ENCODE measurements at places on chromosomes 5 and 9.

GRCh38 chr5:28281351-28281750 is 1243.0 kb upstream of the CDH9 start:
- DNase-seq, result no peak

DNA sequence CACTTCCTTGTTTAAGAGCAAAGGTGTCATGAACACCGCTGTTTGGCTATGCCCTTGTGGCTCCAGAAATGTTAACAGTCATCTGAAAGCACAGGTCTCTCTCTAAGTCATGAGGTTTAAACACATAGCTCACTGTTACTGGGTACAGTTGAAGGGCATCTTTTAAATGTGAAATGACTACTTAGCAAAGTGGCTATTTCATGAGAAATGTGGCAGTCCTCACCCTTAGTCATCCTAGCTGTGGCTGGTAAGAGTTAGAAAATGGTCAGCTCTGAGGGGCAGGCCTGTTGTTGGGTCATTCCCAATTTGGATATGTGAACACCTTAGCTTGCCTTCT is 24.2 kb upstream of the TMEM171 start:
- no peak for DNase-seq

GRCh38 chr5:98770911-98771322 is 2.5 kb upstream of the RGMB start:
- no peak for DNase-seq

DNA sequence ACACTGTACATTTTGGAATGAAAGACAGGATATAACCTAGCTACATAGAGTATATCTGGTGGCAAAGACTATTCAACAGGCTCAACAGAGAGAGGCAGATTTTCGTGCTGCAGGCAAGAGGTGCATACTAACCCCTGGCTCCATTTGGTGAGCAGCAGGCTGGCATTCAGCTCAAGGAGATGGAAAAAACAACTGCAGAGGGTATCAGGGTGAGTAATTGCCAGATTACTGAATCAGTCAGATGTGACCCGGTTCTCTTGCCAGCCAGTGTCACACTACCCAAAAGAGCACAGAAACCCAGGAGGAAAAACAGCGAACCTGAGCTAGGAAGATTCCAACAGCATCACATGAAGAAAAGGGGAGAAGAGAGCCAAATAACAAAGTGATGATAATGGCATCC is 130.4 kb upstream of the PRLR start:
- no peak for DNase-seq

DNA sequence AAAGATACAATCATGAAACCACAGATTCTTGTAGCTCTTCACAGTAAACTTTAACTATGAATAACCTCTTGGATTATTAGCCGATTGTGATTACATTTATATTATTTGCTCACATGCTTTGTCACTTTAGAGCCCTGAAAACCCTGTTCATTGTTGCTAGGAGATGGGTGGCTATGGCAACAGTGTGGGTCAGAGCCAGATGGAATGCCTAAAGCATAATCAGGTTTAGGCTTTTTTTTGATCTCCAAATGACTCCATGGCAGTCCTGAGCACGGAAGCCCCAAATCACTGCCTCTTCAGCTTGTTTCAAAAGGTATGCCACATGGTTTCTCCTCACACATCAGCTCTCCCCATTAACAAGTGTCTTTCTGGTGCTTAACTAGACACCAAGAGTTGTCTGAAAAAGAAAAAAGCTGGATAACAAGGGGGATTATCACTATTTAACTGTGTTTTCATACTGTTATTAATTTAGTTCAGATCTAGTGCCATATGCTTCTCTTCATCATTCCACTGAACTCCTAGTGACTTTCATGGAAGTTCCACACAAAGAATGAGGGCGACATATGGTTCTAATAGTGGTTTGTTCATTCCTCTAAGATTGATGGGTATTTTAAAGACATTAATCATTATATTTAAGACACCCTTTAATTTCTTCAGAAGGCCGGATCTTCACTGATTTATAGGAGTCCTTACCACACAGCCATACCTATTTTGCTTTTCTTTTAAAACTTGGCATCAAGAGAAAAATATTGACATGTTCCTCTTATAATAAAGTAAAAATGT is 88.8 kb upstream of the PAM start:
- DNase-seq, result no peak

GRCh38 chr5:159838551-159839222 is 77.6 kb upstream of the ADRA1B start:
- no peak for DNase-seq

GRCh38 chr5:126104951-126105350 is 318.3 kb upstream of the GRAMD2B start:
- DNase-seq, result no peak

DNA sequence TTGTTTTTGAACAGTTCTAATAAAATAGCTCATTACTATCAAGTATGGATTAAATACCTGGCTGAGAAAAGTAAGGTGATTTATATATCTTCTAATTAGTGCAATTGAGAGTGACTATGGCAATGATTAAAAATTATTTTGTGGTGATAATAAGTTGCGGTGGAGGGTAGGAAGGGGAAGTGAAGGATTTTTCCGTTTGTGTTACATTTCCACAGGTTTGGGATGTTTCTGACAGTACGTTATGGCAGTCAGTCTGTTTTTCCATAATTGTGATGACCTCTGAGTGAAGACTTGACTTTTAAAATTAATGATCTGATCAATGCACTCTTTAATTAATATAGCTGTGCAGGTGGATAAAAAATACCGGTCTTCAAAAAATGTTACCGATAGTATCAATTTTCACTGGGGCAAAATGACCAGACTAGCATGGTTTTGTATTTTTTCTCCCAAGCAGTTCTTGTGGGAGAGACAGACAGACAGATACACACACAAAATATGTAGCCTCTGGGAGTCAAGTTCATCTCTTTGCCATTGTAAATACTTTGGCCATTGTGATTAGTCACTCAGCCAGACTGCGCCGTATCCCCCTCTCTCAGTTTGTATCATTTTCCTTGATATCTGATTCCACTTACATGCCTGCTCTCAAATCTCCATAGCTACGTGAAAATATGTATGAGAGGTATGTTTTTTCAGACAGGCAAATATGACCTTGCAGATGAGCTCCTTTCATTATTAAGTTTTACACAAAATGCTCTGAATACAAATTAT is 60.2 kb downstream of the ARHGAP26 start:
- no peak for DNase-seq

GRCh38 chr9:129420721-129421120 is 200.2 kb downstream of the C9orf50 start:
- DNase-seq, result no peak

GRCh38 chr9:79264511-79265355 is 307.0 kb upstream of the TLE4 start:
- DNase-seq, result no peak

DNA sequence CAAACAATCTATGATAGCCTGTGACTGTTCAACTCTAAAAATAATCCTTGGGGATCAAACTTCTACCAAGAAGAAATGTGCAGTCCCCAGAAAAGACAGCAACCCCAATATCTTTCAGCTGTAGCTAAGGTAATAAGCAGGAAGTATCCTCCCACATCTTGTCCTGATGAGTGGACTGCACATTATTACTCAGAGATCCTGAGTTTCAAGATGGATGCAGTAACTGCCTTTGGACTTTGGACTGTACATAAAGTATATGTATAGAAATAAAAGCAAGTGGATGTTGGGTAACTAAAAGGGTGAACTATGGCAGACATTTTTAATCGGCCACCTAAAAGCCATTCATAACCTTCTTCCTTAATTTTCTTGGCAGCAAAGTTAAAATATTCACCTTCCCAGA is 45.1 kb downstream of the SMIM23 start:
- no peak for DNase-seq

GRCh38 chr5:83331842-83332241 is 139.7 kb upstream of the VCAN start:
- no peak for DNase-seq

GRCh38 chr9:15271403-15271802 is 35.6 kb downstream of the TTC39B start:
- DNase-seq, result no peak

GRCh38 chr5:111280282-111280951 is 56.2 kb downstream of the CAMK4 start:
- DNase-seq, result no peak

DNA sequence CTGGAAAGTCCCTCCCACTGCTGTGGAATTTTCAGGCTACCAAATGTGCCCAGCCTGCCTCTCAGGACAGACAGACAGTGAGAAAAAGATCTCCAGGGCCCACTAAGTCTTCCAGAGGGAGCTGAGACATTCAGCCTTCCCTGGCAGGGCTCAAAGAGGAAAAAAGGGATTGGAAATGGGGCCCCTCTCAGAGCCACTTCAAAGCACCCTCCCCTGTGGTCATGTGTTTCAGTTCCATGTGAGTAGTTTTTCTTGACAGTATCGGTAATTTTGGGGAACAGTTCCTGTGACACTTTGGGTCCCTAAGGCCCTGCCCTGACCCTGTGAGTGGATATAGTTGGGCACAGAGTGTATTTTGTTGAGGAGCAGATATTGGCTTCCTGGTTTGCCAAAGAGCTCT is 25.0 kb downstream of the LARP1 start:
- no peak for DNase-seq

DNA sequence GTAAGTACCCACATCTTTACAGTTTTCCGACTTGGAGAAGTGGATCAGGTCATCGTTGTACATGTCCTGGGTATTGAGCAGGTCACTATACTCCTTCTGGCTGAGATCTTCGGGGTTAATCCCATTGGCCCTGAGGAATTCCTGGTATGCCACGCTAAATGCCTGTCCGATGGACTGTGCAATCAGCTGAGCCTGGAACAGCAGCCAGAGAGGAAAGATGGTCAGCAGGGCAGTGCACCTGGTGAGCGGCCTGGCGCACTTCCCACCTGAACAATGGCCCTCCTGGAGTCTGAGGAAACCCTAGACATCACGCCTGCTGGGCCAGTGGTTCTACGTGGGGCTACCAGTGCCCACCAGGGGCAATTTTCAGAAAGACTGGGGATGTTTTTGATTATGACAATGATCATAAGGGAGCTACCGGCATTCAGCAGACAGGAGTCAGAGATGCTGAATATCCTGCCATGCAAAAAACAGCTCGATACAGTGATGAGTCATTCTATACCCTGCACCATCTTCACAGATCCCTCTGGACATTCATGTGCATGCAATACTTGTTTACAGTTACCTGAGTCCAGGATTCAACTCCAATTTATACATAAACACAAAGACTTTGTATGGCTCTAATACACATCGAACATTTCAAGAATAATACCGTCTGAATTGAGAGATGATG is 127.2 kb downstream of the ENTREP1 start:
- no peak for DNase-seq

DNA sequence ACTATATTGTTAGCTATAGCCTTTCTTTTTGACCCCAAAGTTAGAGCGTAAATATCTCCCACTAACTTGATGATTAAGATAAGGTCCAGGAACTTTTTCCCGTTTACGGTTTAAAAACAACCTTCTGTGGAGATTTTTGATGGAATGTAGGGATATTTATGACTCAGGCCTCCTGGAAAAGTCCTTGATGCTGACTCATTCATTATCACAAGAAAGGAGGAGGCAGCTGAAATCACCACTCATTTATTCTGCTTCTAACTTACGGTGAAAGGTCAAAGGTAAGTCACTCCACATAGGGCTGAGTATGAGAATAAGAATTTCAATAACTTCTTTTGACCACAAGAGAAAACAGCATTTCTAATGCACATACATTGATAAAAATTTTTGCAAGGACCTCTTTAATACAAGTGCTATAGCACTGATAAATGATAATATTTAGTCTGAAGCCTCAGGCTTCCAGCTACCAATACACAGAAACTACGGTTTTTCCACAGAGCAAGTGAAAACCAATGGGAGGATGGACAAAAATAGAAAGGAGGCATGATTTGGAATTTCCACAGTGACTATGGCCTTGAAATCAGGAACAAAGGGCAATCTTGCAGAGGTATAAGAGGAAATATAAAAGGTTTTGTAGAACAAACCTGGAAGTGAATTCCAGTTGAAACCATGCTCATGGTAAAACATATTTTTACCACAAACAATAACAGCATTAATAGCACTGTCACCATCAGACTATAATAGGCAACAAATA is 146.5 kb downstream of the PPP2R2B start:
- DNase-seq, result no peak

Measured in activated CD4-positive, CD25-positive, alpha-beta regulatory T cell (primary cell).